ENCODE measurements at places on chromosomes 4 and X.

DNA sequence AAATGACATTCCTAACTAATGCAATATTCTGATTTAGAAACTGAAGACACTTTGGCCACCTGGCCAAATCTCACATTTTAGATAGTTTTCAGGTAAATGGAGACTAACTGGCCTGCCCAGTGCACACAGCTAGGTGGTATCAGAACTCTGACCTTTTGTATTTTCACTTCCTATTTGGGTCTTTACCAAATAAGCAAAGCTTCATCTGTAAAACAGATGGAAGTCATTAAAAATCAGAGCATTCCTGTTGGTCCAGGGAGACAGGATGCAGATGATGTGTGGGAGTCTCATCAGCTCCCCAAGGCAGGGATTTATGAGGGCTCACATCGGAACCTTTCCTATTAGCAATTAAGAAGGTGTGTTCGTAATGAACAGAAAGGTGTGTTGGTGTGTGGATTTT is 57.7 kb downstream of the ARHGAP10 start:
- no peak for DNase-seq

GRCh38 chrX:68983004-68983857 is 154.4 kb downstream of the EFNB1 start:
- no peak for DNase-seq

GRCh38 chr4:85725721-85726170 is 250.8 kb downstream of the ARHGAP24 start:
- peak; percentile 45 for DNase-seq

- DNase-seq: no peak
Observed at GRCh38 chr4:65999518-65999871, 329.2 kb upstream of the EPHA5 start.

GRCh38 chr4:111281219-111281618 is 658.3 kb upstream of the PITX2 start:
- DNase-seq: no peak

- DNase-seq: no peak
Observed at GRCh38 chr4:55337944-55338343, 8.1 kb upstream of the SRD5A3 start.

DNA sequence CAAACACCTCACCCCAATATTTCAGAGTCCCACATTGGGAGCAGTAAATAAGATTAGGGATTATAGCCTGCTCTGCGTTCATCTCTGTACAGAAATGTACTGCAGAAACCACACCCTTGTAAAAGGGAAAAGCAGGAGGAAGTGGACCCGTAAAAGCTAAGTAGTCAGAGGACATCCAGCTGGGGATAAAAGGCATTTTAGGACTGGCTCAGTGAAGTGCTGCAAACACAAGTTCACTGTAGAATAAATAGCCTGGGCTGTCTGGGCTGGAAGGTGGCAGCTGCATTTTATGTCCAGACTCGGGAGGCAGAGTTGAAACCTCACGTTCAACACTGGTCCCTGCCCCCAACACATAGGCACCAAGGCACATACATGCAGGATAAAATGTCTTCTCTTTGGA is 178.7 kb upstream of the FAT1 start:
- DNase-seq: no peak

DNA sequence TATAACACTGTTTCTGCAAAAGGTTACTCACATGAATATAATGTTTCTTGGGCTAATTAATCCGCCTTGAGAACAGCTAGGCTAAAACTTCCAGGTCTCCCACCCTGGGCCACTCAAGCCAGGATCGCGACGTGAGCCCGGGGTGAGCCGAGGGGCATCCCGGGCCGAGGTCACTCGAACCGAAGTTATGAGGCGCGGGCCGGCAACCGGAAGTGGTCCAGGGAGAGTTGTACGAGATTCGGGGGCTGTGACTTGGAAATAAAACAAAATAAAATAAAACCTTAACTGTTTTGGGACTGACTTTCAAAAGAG is 317 bp downstream of the CMC4 start:
- no peak for DNase-seq

DNA sequence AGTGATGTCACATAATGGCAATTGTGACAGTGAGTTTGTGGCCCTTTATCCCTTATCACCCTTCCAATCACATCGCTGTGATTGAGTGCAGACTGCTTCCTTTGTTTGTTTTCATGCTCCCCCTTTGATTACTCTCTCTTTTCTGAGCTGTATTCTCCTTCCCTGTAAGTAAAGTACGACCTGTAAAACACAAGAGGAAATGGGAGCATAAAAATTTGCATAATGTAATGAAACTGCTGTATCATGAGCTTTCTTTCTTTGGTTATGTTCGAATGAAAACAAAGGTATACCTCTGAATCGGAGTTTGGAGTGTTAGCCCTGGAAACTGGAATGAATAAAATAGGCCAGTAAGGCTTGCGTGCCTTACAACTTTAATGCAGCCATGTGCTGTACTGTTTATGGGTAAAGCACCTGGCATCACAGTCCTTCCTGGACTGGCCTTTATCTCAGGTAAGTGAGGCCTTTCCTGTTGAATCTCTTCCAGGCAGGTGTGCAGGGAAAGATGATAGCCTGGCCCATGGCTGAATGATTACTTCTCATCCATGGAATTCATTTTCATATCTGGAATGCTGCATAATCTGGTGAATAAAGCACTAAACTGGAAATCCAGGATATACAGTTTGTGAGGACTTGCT is 26.6 kb upstream of the HS3ST1 start:
- no peak for DNase-seq

DNA sequence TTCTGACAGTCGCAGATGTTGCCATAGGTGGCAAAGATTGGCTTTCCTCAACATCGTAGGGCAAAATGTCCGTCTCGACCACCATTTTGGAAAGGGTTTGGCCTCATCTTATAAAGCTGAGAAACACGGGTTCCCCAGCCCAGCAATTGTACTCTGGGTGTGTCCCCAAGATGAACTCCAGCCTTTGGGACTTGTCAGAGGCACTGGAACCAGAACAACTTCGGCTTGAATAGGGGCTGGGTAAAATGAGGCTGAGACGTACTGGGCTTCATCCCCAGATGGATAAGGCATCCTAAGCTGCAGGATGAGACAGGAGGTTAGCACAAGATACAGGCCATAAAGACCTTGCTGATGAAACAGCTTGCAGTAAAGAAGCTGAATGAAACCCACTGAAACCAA is 151.9 kb downstream of the CRLF2 start:
- DNase-seq: no peak

GRCh38 chr4:168777277-168777965 is 232.6 kb downstream of the CBR4 start:
- DNase-seq: no peak

DNA sequence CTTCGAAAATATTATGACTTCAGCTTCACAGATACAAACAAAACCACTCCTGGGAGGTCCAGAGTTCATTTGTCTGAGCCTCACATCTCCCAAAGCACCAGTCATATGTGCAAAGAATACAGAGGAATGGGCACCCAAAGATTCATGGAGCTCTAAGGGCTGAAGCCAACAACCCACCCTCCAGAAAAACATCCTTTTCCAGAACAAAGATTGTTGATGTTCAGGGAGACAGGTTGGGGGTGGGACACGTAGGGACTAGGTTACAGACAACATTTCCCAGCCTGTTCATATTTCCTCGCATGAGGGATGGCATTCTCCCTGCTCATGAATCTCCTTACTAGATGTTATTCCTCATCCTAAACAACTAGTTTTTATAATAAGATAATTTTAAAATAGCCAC is 71.2 kb downstream of the METTL14 start:
- DNase-seq: no peak

DNA sequence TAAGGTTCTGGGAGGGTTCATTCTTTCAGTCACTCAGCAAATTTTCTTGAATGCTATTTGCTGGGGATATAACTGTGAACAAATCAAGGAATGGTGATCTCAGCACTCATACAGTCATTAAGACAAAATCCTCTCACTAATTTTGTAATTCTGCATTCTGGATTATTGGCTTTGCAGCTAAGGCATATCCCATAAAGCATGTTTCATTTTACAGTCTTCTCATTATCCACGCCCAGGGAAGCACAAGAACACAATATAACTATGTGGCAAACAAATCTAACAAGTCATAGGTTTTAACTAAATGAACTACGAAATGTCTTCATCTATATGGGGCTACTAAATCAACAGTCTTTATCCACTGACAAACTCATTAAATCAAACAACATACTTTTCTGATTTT is 139.9 kb downstream of the CAMK2D start:
- no peak for DNase-seq

GRCh38 chr4:176499518-176499917 is 179.8 kb downstream of the SPCS3 start:
- DNase-seq: peak; percentile 74

GRCh38 chr4:153408932-153409331 is 57.2 kb upstream of the TMEM131L start:
- no peak for DNase-seq

- DNase-seq: no peak
Observed at GRCh38 chrX:116198235-116198634, 27.7 kb downstream of the AGTR2 start.

DNA sequence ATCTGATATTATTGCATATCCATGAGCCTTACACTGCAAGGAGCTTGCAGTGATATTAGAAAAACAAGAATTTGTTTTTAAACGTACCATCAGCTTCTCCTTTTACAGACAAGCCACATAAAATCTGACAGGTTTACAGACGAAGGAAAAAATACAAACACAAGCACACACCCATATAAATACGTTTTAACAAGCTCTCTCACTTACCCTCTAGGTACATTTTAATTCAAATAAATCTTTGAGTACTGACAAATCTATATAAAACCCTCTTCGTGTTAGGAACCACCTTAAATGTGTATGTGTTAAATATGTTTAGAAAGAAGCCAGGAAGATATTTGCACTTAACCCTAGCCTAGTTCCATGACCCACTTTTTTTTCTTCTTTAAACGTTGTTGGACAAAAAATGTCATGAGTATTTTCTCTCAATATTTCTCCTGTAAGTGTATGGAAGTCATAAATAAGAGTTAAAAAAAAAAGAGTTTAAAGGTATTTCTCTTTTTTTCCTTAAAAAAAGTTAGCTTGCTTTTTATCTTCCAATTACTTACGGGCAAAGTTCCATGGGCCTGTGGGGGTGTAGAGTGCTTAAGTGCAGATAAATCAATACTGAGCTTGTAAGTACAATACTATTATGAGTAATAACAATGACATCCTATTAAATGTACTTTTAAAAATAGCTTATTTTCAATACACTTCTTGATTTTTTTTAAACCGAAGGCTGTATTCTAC is 1.5 kb downstream of the ARAP2 start:
- DNase-seq: no peak

DNA sequence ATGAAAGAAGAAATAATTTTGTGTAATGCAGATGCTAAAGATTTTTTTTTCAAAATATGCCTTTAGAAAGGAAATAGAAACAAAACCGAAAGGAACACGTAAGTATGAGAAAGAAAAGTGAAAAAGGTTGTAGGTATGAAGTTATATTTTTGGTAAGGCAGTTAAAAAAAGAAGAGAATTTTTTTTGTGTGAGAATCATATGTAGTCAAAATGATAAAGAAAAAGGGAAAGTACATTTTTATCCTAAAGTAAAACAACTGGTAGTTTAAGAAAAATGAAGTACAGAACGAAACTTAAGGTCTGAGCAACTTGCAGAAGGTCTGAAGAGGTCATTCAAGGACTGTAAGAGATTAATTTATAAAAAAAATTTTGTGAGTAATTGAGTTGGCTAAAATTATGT is 164.0 kb upstream of the TRAM1L1 start:
- no peak for DNase-seq

GRCh38 chrX:83916525-83916924 is 55.6 kb downstream of the CYLC1 start:
- DNase-seq: peak; percentile 0

DNA sequence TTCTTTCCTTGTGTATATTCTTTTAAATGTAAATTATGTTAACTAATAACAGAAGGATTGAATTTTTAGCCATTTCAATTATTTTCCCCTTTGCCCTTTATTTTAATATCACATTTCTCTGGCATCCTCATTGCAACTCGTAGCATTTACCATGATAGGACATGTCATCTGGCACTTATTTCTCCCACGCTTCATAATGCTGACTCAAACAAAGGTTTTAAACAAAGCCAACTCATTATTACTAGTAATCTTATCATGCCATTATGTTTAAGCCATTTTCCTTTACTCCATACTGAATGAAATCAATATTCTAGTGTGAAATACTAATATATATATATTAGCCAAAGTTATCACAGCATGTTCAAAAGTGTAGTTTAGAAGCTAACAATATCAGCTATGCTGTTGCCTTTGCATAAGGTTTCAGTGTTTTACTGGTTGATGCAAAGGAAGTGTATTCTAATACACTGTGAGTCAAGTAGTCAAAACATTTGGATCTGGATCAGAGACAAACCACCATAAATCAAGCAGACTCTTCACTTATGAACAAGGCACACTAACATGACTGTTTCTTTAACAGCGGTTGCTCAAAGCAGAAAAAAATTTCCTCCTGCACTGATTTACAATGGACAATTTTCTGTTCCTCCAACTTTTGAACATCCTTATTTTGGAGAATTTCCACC is 281.6 kb downstream of the SLC7A11 start:
- peak; percentile 76 for DNase-seq

DNA sequence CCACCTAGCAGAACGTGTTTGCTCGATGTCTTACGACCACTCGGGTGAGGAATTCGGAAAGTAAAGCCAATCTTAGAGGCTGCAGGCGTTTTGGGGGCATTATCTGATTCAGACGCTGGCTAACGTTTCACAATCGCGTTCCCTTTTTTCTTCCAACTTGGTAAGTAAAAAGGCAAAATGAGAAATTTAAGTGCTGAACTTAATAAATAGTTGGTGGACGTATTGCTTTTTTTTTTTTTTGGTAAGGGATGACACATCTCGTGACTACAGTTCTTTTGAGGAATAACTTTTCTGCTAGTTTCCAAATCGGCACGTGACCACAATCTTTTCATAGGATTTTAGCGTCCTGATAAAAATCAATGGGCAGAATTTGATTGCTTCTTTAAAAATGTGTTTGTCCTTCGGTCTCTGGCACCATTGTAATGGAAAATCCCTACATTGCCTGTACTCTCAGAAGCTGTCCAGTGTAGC is 848 bp downstream of the RAB9A start:
- peak; percentile 40 for DNase-seq

GRCh38 chr4:40552536-40552935 is 77.1 kb downstream of the RBM47 start:
- peak; percentile 79 for DNase-seq

GRCh38 chrX:130108647-130109428 is 1.5 kb downstream of the ELF4 start:
- peak; percentile 63 for DNase-seq

- DNase-seq: peak; percentile 90
Observed at GRCh38 chr4:128517739-128518510, 230.3 kb upstream of the PGRMC2 start.

GRCh38 chr4:181820553-181820952 is 422.6 kb upstream of the TENM3 start:
- DNase-seq: no peak

GRCh38 chr4:126230269-126230668 is 915.5 kb downstream of the FAT4 start:
- no peak for DNase-seq

GRCh38 chr4:127414951-127415606 is 217.7 kb upstream of the INTU start:
- no peak for DNase-seq

GRCh38 chrX:37986893-37987292 is 19.5 kb upstream of the SYTL5 start:
- DNase-seq: peak; percentile 71

All from M059J (cell line).